Colonic mucosa (tissue), 4 donors: ENCODE measurements at places on chromosomes 7 and 10. TPM values are rescaled to one million over a fixed set of nuclear protein-coding genes. Genes with fewer than 3 reads are reported as not detected.

The SPDYE5 gene
- not detected for total RNA-seq

DNA sequence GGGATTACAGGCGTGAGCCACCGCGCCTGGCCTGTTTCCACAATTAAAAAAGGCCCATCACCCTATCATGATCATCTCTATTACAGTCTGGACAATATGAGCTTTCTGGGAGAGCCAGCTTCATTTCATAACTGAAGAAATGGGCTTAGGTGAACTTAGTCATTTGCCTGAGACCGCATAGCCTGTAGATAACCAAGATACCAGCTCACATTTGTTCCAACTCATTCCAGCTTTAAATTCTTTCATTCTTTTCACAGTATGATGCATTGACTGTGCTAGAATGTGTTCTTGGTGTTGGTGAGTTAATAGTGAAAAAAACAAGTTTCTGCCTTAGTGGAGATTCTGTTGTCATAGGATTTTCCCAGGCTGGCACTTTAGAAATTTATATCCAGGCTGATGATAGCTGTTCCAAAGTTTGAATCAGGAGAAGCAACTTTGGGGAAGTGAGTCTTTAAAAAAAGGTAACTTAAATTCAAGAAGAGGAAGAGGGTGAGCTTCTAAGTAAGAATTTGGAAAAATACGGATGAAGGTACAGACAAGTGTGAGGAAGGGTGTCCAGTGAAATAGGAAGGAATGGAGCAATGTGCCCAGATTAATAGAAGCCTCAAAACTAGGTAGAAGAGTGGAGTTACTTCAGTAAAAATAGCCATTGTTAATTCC is 2.1 kb upstream of the H2AZ2 start:
- no peak for DNase-seq

DNA sequence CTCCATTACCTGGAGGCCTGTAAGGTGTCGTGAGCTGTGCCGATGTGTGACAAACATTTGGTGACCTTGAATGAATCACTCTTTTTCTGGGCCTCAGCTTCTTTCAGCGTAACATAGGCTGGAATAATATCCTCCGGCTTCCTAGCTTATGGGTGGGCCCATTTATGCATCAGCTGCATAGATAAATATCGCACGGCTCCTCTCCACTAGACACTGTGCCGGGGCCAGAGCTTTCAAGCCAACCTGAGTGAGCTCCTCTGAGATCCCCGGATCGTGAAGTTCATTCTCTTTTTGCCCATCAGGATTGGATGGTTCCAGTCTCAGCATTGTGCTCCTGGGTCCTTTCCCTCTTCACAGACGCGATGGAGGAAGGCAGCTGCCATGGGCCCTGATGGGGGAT is 574.3 kb upstream of the FOXK1 start:
- no peak for DNase-seq

DNA sequence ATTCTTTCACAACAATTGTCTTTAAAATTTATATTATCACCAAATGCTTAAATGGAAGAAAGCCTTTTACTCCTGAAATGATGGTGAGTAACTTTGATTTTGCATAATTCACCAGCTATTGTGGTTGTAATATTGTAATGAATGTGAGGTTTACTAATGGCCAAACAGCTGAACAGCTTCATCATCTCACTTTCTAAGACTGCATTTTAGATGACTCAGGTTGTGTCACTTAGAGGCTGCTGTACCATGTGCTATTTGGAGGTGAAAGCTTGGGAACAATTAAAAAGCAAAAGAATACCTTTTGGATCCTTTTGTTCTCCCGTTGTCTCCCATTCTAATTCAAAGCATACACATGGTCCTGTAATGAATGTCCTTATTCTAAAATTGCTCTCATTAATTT is 604.0 kb upstream of the PFKP start:
- DNase-seq = no peak

- DNase-seq = no peak
Observed at GRCh38 chr10:46560952-46561351, 4.5 kb upstream of the GPRIN2 start.

GRCh38 chr10:31319602-31320549 is 860 bp downstream of the ZEB1 start:
- no peak for DNase-seq
